Activated T-cell treated with anti-CD3 and anti-CD28 coated beads for 48 hours (primary cell): ENCODE measurements at places on chromosomes 3 and 15.

DNA sequence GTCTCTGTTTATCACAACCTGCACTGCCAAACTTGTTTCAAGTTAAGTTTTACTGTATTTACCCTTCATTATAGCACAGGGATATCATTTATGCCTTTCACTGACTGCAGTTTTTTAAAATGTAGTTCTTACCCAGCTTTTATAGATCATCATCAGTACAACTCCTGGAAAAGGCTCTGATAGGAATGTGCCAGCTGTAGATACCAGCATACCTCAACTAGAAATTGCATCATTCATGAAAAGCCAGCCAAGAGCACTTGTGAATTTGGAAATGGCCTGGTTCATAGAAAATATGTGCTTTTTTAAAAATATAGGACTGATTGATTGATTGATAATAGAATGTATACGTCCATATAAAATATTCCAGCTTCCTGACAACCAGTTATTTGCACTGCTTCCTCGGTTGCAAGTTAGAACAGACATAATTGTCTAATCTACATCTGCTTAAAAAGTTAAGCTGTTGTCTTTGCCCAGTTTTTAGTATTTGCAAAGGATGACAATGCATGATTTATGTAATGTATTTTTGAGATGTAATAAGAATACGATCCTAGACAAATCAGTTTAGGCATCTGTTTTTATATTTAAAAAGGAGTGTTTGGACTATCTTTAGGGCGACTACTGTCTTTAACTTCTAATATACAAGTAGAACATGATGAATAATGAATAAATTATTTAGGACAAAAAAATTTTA, 58.5 kb downstream of the DCUN1D1 start:
- DNase-seq, result no peak

DNA sequence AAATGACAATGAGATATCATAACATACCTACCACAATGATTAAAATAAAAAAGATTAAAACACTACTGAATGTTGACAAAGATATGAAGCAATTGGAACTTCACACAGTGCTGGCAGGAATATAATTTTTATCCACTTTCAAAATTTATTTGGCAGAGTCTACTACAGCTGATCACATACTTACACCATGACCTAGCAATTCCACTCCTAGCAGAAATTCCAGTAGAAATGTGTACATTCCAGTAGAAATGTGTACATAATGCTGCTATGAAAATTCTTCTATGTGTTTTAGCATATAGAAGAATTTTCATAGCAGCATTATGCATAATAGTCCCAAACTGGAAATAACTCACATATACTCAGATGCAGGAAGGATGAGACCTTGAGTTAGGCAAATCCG, 43.5 kb downstream of the IFT57 start:
- no peak for DNase-seq

GRCh38 chr15:78991476-78991875, 46.6 kb upstream of the CTSH start:
- no peak for DNase-seq

DNA sequence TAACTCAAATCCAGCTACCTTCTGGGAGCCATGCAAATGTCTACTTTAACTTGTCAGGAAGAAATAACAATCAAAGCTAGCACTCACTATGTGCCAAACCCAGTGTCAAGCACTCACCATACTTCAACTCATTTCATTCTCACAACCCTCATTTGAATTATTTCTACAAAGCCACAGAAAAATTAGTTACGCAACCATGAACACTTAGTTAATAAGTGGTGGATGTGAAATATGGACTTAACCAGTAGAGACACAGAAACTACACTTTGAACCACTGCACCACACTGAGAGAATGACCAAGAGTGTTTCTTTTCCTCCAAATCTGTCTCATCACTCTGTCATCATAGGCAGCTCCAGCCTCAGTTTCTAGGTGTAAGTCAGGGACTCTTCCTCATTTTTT, 91.0 kb upstream of the MBNL1 start:
- no peak for DNase-seq

GRCh38 chr3:197181741-197182140, 116.7 kb downstream of the DLG1 start:
- no peak for DNase-seq

- no peak for DNase-seq
Observed at GRCh38 chr15:95371664-95372063, 958.8 kb upstream of the NR2F2 start.

DNA sequence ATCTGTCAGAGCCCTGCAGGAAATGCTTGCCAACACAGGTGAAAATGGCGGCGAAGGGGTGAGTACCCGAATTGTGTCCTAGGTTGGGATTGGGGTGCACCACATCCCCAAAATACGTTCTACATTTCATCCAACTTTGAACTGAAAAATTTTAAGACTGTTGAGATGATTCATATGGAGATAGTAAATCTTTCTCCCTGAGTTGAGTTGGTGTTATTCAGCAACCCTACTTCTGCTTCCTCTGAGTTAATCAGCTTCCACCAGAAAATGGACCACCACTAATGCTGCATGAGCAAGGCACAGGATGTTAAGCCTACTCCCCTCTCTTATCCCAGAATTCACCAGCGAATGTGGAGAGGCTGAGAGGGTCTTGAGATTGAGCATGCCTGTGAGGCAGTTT, 192.9 kb downstream of the RYR3 start:
- no peak for DNase-seq

- peak; percentile 12 for DNase-seq
Observed at GRCh38 chr3:172561897-172562640, 38.8 kb upstream of the TNFSF10 start.

- no peak for DNase-seq
Observed at GRCh38 chr3:9071936-9072666, 108.8 kb upstream of the RAD18 start.

DNA sequence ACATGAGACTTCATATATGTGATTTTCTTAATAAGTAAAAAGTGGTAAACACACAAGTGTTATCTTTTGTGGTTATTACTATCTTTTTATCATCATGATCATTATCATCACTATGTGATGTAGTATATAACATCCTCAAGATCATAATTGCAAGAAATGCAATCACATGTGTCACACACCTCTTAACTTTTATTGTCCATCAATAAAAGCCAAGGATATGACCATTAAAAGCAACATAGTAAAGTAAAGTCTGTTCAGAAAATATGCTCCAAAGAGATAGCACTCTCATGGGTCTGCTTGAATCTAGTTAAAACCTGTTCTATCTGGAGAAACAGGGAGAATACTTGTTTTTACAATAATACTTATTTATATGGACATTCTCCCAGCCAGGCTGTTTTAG, 153.0 kb upstream of the MLF1 start:
- DNase-seq, result no peak

GRCh38 chr3:89250742-89251141, 143.3 kb downstream of the EPHA3 start:
- DNase-seq, result no peak

- DNase-seq, result no peak
Observed at GRCh38 chr15:33675246-33675645, 293.1 kb upstream of the CHRM5 start.

- DNase-seq, result no peak
Observed at GRCh38 chr3:56724676-56725075, 41.6 kb upstream of the TASOR start.

DNA sequence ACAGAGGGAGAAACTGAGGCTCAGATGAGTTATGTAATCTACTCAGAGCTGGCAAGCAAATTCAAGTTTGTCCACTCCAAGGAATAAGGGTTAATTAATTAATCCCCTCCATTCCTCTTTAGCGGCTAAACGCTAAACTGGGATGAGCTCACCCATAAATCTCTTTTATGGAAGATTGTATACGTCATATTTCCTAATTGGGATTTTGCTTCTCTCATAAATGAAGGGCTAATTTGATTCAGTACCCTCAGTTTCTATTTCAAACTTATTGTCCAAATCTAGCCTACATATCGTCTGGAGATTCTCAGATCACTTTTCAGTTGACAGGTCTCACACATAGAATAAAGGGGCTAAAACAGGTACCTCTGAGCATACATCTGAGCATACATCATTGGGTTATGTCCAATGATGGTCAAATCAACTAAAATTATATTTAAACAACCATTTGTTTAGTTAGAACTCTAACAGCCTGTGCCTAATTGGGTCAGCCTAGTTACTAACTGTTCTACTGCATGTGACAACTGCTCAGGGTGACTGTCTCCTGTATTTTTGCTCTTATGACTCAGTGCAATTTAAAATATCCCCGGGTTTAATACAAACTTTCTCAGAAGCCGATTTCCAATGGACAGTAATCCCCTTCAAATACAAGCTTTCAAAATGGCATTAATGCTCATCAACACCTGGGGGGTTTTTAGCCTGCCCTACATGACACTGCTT, 57.6 kb upstream of the PLXND1 start:
- no peak for DNase-seq

GRCh38 chr3:137514853-137515252, 249.3 kb upstream of the SOX14 start:
- no peak for DNase-seq

DNA sequence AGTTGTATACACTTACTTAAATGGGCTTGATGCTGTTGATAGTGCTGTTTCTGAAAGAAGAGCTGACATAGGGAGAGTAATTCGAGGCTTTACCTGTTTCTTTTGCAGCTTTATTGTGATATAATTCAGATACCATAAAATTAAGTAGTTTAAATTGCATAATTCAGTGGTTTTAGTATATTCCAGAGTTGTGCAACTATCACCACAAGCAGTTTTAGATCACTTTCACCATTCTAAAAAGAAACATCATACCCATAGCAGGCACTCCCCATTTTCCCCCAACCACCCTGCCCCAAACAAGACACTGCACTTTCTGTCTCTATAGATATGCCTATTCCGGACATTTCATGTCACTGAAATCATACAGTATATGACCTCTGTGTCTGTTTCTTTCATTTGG, 98.5 kb downstream of the MTHFS start:
- DNase-seq, result no peak

DNA sequence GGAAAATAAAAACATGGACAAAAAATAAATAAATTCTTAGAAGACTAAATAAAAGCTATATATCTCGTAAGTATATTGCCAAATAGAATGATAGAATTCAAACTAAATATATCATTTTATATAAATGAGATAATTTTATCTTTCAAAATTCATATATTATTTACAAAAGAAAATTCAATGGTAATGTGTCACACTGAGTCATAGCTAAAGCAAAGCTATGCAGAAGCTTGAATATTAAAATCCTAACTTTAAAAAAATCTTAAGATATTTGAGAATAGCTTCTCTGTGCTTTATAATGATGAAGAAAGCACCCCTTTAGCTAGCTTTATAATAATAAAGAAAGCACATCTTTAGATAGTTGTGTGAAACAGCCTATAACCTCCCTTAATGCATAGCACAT, 1010.8 kb downstream of the OTOL1 start:
- no peak for DNase-seq

- DNase-seq, result no peak
Observed at GRCh38 chr3:177977381-177978158, 558.7 kb upstream of the KCNMB2 start.

- no peak for DNase-seq
Observed at GRCh38 chr3:36227980-36228379, 152.3 kb upstream of the STAC start.

- DNase-seq, result no peak
Observed at GRCh38 chr3:112829046-112829445, 17.6 kb downstream of the CD200R1L start.

- no peak for DNase-seq
Observed at GRCh38 chr3:173750095-173750494, 352.6 kb downstream of the NLGN1 start.

DNA sequence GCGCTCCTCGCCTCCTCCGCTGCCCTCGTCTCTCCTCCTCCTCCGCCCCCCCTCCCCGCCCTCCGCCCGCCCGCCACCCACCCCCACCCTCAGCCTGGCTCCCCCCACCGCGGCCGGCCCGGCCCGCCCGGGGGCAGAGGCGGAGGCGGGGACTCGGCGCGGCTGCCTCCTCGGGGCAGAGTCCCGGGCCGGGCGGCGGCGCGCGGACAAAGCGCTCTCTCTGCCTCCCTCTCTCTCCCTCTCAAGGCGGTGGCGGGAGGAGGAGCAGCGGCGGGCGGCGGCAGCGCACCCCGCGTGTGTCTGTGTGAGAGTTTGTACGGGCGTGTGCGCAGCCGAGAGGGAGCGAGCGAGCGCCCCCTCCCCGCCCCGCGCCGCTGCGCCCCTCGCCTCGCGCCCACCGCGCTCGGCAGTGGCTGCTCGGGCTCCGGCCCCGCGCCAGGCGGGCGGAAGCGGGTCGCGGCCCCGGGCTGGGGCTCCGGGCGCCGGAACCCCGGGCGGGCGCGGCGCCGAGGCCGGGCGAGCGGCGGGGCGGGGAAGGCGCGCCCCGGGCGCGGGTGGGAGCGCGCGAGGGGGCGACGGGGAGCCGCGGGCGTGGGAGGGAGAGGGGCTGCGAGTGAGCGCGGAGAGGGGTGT, at the start of gene IGF2BP2:
Gene IGF2BP2 (minus strand): TSS at position 37 of the 633 bp plus-strand sequence. CDS start 82 bp downstream, outside the sequence.
- DNase-seq, result peak; percentile 46

GRCh38 chr3:167996514-167996913, 99.2 kb downstream of the GOLIM4 start:
- DNase-seq, result no peak

DNA sequence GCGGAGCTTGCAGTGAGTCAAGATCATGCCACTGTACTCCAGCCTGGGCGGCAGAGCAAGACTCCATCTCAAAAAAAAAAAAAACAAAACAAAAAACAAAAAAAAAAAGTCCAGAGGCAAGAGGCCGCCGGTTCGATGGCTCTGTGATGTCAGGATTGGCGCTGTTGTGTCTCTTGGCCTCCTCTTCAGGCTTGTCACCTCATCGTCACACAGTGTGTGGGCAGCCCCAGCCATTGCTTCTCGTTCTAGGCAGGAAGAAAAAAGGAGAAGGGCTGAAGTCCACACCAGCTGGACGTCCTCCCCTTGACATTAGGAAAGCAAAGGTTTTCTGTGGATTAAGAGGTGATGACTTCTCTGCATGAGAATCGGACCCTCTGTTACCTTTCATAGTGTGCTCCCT, 191.1 kb downstream of the NSMCE3 start:
- DNase-seq, result no peak

DNA sequence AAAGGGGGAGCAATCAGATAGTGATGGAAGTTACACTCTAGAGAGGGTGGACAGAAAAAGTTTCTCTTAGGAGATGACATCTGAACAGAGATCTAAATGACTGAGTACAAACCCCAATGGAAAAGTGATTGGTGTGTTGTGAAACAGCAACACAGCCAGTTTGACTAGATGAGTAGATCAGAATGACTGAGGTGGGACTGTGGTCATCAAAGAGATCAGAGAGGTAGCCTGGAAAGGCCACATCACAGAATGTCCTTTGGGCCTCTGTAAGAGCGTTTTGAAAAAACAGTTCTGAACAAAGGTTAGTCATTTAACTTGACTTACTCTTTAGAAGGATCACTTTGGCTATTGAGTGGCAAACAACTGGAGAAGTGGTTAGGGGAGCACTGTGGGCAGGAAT, 10.6 kb downstream of the LRRC58 start:
- no peak for DNase-seq

DNA sequence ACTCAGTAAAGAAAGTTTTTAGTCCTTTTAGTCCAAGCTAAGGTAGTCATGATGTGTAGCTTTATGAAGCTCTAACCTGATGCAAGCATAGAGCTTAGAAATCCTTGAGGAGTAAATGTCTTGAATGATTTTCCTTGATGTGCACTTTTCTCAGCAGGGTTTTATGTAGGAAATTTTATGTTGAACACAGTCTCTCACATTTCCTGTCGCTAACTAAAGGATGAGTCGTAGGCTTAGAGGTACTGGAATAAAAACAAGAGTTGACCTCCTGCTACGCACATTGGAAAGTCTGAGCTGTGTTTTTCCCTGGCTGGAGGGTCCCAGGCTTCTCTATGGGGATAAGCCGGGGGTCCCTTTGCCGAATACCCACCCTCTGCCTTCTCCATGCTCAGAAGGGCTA, 34.7 kb upstream of the ZPLD1 start:
- no peak for DNase-seq

GRCh38 chr3:149197669-149198068, 24.0 kb downstream of the CP start:
- no peak for DNase-seq

GRCh38 chr3:151766454-151766853, 32.7 kb downstream of the AADACL2 start:
- DNase-seq, result no peak
